ENCODE measurements at places on chromosomes 7 and 10.

GRCh38 chr10:102291221-102291905 lies 46.0 kb downstream of the GBF1 start:
- no peak for DNase-seq

DNA sequence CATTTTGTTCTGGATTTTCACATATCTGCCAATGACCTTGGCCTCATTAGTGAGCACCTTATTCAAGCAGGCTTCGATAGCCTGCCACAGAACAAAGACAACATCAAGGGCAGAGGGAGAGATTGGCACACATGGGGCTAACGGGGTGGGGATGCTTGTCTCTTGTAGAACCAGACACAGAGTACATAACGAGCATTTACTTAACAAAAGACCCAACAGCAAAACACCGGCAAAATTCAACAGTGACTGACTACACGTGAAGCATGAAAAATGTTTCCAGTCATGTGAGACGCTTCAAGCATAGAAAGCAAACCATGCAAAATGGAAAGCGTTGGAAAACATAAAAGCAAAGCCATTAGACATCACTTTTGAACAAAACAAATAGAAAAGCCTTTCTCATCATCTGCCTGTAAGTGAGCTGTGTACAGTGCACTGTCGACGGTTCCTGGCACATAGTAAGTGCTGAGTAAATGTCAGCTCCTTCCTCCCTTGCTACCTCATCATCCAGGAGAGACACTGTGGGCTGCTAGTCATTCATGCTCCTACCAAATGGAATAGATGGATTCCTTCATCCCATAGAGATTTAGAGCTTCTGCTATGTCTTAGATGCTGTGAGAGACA lies 134.4 kb upstream of the AGK start:
- DNase-seq, result no peak

GRCh38 chr10:131644289-131644688 lies 256.5 kb upstream of the PPP2R2D start:
- no peak for DNase-seq

- no peak for DNase-seq
These were observed 22.2 kb upstream of the PODXL start for GRCh38 chr7:131578602-131579001.

DNA sequence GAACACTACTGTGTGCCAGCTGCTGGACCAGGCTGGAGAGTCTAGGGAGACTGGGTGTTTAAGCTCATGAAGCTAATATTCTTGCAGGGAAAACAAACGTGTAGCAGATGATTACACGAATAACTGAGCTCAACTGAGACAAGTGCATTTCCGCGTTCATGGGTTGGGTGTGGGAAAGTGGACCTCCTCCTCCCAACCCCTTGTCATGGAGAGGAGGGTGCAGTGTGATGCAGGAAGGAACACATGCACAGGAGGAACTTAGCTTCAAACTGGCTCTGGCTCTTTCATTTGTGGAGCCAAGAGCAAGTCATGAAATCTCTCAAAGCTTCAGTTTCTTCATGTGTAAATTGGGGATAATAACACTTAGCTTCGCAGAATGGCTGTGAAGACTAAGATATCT lies 204.3 kb downstream of the ARHGAP12 start:
- DNase-seq, result no peak

DNA sequence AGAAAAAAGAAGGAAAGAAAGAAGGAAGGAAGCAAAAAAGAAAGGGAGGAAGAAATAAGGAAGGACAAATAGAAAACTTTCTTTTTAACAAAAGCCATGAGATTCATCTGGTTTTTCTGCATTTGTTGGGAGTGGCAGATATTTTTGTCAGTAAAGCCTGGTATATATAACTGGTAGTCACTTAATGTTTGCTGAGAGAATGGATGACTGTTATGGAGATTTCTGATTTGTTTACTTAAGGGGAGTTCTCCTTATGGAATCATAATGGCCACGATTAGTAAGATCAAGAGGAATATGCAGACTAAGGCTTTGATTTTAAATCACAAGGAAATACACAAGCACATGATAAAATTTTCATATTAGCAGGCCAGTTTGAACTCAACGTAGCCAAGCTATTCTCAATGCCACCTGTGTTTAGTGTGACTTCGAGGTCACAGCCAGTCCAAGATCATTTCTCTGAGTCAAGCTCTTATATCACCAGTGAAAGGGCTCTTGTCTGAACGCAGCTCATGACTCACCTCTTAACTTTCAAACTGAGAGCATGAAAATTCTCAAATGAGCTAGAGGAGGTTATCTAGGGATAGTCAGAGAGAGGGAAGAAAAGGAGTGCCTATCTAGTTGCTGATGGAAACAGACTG lies 445.1 kb upstream of the ZMIZ1 start:
- no peak for DNase-seq

- DNase-seq, result no peak
These were observed 1.2 kb upstream of the OR2F1 start for GRCh38 chr7:143953421-143953820.

GRCh38 chr10:101693978-101694673 lies 844 bp downstream of the FBXW4 start:
- DNase-seq, result peak; percentile 84

DNA sequence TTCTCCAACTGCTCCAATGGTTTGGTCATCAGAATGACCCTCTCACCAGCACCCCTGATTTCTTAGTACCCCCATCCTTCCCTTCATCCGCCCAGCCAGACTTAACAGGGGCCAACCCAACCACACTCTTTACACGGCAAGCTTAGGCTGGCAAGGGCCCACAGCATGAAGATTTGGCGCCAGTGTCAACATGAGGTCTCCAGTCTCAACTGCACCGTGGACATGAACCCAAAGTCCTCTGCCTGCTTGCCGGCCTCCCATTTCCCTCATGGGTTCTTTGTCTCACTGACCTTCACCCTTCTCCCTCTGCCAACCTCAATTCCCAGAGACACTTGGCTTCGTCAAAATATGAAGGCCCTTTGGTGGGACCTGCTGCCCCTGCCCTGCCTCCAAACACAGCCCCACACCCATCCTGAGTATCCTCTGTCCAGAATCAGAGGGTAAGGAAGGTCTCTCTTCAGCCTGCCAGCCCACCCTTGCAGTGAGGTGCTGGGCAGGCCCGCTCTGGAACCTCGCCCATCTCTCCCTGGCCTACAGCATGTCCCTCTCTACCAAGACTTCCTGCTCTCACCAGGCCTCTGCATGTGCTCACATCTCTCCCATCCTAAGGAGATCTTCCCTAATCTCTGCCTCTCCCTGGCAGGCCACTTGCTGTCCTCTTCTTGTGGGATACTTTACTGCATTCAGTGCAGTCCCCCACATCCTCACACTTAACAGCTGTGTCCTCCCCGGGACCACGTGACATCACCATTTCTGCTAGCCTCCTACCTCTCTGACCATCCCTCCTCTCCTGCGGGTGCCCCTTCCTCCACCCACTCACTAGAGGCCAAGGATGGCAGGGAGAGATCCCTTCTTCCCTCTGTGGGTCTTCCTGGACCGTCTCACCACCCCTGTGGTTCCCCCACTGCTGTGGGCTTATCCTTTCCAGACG lies 91.7 kb upstream of the ZMIZ1 start:
- no peak for DNase-seq

DNA sequence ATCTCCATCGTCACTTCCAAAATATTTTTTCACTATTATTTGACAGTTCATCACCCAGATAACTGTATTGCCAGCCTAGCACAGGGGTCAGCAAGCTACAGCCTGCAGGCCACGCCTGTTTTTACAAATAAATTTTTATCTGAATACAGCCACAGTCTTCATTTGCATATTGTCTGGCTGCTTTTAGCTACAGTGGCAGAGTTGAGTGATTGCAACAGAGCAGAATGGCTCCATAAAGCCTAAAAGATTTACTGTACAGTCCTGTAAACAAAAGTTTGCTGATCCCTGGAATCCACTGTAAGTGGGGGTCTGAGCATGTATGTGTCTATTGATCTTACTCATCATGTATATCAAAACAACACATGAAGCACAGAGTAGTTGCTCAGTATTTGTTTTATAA lies 45.9 kb upstream of the GNAI1 start:
- DNase-seq, result no peak

GRCh38 chr10:103481974-103482531 lies 3.0 kb upstream of the CALHM3 start:
- no peak for DNase-seq

DNA sequence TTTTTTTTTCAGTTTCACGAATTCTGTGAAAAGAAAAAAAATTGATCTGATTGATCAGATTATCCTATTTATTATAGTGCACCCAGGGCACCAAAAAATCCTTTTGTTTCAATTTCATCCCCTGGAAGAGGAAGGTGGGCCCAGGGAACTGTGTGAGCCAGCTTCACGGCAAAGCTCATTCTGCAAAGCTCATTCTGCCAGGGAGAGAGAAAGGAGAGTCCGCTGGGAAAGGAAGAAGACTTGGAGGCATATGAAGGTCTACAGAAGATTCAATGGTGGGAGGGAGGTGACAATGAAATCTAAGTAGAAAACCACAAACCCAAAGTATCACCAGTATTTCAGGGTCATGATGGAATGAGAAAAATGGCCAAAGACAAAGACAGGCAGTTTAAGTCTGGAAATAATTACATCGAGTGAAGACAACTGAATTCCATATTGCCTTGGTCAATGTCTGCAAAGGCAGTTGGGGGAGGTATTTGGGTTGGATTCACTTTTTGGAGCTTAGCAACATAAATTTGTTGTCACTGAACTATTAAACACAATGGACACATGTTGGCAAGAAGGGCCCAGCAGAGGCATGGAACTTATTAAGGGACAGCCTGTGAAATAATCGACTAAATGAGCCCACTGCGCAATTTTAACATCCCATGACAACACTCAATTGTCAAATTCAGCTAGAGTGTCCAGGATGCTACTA lies 587.8 kb upstream of the MKI67 start:
- no peak for DNase-seq

DNA sequence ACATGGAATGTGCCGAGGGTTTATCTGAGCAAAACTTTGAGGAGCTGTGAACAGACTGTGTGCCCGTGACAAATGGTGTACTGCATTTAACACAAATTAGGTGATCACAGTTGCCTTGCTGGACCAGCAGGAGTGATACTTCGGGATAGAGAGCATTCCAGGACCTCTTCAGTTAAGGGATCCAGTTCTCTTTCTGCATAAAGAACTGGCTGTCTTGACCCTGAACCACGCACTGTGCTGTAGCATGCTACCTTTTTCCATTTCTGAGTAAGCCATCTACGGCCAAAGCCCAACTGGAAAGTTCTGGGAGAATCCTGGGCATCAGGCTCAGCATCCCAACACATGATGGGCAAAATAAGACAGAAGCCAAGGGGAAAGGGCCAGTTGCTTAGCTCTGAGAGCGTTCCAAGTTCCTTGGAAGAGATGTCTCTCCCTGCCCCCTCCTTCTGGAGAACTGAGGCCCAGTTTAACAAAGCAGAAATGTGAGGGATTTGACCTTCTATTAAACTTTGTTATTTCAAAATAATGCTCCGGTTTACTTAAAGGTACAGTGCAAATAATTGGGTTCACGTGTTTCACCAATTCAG lies 37.9 kb upstream of the ADD3 start:
- DNase-seq, result no peak

- no peak for DNase-seq
These were observed 101.0 kb upstream of the DNAAF5 start for GRCh38 chr7:625376-625971.

- DNase-seq, result no peak
These were observed 319.7 kb upstream of the POM121L12 start for GRCh38 chr7:52715701-52716100.

DNA sequence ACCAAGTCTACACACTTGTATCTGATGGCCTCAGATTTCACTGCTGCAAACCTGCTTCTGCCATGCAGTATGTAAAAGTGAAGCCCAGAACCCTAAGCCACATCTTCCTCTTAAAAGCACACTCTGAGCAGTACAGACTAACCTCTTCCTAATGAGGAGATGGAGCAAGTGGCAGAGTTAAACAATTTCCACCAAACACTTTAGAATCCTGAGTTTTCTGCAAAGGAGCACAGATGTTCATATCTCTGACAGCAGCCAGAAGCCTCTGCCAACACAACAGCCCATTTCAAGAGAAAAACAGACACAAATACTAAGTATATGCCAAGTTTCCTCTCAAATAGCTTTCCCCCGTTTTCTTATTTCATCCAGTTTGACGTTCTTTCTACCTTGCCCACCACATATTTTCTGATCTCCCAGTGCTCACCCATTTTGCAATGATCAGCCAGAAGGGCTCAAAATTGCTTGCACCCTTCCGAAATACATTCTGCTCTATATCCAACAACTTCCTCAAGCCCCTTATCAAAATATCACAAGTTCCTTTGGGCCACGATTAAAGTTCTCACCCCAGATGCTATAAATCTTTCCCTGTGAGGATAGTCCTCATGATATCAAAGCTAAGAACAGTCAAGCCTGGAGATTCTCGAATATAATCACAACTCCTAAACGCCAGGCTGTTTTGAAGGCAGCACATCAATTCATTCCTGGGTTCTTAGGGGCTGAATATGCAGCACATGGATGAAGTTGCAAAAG lies 27.5 kb downstream of the ELMO1 start:
- DNase-seq, result no peak

DNA sequence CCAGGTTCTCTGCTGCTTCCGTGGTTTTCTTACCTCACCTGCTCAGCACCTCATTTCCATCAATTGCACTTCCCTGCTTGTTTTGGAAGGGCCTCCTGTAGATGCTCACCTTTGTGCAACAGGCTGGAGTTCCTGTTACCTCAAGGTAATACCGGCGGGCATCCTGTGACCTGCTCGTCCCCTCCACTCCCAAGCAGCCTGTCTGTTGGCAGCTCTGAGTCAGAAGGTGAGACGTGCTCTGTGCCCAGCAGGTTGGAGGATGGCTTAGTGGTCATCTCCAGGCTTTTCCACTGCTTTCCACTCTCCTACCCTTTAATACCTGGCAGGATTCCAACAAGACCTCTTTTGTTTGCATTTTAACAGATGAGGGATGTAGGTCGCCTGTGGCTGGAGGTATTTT lies 86.0 kb downstream of the CAMK1D start:
- no peak for DNase-seq

- DNase-seq, result no peak
These were observed 430.2 kb upstream of the VSTM2A start for GRCh38 chr7:54111814-54112511.

DNA sequence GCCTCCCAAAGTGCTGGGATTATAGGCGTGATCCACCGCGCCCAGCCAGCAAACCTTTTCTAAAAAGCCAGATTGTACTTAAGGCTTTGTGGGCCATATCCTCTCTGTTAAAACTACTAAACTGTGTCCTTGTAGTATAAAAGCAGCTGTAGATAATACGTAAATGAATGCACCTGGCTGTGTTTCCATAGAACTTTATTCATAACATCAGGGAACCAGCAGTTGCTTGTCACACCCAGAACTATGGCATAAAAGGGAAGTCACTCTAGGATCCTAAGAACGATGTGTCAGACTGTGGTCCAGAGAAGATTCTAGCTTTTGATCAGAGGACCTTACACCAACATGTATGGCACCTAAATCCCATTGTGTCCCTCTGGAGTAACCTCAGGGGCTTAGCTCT lies 63.0 kb downstream of the DENND2A start:
- no peak for DNase-seq

GRCh38 chr7:22931011-22931410 lies 82.9 kb downstream of the HYCC1 start:
- DNase-seq, result no peak

DNA sequence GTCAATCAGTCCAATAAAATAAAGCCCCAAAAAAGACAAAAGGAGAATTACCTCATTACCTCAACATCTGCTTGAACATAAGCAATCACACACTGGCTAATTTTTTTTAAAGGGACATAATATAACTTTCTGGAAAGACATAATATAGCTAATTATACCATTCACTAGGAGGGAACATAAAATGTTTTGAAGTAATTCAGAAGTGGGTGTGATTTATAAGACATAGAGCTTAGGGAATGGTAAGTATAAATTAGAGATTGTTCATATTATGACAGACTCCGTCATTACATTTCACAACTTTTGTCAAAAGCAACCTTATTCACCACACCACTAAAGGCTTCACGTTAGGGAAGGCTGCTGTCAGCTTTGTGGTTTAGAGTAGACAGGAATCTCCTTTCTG lies 3.8 kb downstream of the SHTN1 start:
- DNase-seq, result no peak

Data from activated T-cell treated with anti-CD3 and anti-CD28 coated beads, Interleukin-2, amount 50 U/mL, for 48 hours (primary cell).